ENCODE measurements at places on chromosomes 2 and 18.

DNA sequence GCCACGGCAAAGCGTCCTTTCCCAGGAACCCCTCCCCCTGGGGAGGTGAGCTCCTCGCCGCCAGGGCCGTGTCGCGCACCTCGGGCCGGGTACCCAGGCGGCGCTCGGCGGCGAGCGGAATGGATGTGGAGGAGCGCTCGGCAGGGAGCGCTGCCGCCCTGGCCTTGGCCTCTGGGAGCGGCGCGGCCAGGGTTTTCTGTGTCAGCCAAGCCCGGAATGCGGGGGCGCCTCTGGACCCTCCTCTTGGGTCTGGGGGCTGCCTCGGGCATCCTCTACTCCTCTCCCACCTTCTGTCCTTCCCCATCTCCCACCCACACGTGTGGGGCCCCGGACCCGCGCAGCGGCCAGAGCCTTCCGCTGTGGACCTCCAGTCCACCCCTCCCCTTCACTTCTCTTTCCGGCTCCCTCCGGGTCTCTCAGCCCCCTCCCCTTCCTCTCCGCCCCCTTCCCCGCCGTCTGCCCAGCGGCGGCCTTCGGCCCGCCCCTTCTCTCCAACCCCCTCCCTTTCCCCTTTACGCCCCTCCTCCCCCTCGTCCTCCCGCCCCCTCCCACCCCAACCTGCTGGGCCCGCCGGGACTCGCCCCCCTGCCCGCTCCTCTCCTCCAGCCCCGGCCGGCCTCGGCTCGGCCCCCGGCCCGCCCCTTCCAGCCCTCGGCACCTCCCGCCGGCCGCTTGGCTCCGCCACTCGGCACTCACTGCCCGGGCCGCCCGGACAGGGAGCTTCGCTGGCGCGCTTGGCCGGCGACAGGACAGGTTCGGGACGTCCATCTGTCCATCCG lies at the start of gene MERTK:
Gene MERTK, plus strand, starts transcription at position 684 of the 779 bp plus-strand sequence. CDS start 129 bp downstream, outside the sequence.
- peak; percentile 50 for DNase-seq

DNA sequence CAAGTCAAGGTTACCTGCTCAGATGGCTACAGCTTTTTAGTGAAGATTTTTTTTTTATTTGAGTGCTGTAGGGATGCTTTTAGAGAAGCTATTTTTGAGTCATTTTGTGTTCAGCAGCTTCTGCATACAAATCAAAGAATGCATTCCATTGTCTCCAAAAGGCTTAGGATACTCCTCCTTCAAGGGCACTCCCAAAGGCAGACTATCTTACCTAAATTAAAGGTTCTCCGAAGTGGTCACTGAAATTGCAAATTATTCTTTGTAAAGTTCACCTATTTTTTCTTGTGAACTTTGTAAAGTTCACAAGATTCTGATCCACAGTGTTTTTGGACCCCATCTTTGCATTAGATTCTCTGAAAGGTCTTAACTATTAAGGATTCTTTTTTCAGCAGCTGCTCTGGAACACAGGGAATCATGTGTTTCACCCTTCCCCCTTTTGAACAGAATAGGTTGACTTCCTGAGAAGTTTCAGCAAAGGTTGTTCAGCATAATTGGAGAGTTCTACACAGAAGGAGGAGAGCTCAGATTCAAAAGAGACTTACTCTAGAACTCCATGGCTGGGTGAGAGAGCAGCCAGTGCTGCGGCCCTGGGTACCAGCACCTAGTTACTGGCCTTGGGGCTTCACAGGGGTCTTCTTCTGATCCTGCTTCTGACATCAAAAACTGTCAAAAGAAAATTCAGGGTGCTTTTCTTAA lies 14.5 kb downstream of the CLIP4 start:
- peak; percentile 29 for DNase-seq

GRCh38 chr2:195118276-195118675 lies 538.8 kb upstream of the SLC39A10 start:
- DNase-seq = no peak

- no peak for DNase-seq
These were observed 68.7 kb downstream of the MTHFD2 start for GRCh38 chr2:74267068-74267467.

DNA sequence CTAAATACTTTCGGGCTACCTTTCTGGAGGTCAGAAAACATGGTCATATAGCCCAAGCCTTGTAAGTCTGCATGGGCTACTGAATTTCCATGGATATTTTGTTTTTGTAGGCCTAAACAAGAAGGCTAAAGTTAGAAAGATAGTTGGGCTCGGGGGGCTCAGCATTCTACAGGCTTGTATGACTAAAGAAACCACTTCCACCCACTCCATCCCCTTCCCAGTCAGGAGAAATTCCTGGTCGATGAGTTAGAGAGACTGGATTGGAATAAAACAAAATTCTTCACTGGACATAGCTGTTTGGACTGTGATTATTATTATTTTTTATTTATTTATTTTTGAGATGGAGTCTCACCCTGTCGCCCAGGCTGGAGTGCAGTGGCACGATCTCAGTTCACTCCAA lies 539.4 kb upstream of the TNP1 start:
- peak; percentile 84 for DNase-seq

- DNase-seq = peak; percentile 37
These were observed 10.0 kb downstream of the RAPGEF4 start for GRCh38 chr2:172745636-172746035.

- no peak for DNase-seq
These were observed 360.7 kb upstream of the RAB12 start for GRCh38 chr18:8248576-8248975.

- DNase-seq = peak; percentile 91
These were observed 39.5 kb downstream of the SDC1 start for GRCh38 chr2:20185176-20186022.

GRCh38 chr2:129457277-129457818 lies 522.1 kb upstream of the RAB6C start:
- DNase-seq = no peak

GRCh38 chr2:143300536-143300935 lies 171.3 kb downstream of the ARHGAP15 start:
- peak; percentile 64 for DNase-seq

DNA sequence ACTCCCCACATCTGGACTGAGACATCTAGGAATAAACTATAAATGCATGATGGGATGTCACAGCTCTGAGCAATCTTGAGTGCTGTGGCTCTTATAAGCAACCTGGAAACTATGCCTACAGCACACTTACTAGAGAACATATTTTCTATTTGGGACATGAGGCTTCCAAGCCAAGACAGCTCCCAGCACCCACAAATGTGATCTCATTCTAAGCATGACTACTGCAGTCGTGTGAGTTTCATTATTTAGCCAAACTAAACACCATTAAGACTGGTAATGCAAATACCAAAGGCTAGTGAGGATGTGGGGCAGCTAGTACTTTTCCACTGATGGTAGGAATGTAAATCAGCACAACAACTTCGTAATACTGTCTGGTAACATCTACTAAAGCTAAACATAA lies 72.5 kb downstream of the RTTN start:
- DNase-seq = peak; percentile 93

GRCh38 chr2:30204281-30204680 lies 27.1 kb upstream of the LBH start:
- DNase-seq = no peak

DNA sequence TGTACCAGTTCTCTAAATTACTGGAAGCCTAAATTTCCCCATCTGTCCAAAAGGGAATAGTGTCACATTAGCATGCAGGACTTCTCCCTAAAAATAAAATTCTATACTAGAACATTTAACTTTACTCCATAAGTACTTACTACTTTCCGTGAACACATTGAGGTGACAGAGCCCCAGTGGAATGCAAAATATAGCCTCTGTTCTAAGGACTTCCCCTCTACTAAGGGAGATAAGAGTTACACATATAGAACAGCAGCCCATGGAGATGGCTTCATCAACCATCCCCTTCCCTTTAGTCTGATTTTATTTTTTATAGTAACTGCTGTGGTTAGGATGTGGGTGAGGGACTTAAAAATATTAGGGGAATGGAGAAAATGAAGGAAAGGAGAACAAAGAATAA lies 68.9 kb upstream of the STPG4 start:
- peak; percentile 85 for DNase-seq

GRCh38 chr18:33596178-33596854 lies 18.3 kb downstream of the ASXL3 start:
- DNase-seq = peak; percentile 89

DNA sequence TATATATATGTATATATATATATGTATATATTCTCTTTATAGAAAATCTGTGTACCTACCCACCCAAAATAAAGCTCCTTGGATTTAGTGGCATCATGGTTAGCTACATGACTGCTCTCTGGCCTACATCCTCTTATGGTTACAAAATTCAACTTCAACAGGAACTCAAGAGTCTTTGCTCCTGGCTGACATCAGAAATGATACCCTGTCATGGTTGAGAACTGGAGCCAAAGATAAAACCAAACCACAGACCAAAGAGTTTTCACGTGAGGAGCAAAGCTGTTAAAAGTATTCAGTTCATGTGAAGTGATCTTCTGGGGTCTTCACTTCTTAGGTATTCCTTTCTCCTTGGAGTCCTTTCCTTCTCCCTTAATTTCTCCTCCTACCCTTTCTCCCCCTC lies 476.3 kb downstream of the SOX11 start:
- no peak for DNase-seq

Measured in fibroblast of skin of back (primary cell).